Fibroblast of upper back skin (primary cell): ENCODE measurements at places on chromosomes 3 and 15.

DNA sequence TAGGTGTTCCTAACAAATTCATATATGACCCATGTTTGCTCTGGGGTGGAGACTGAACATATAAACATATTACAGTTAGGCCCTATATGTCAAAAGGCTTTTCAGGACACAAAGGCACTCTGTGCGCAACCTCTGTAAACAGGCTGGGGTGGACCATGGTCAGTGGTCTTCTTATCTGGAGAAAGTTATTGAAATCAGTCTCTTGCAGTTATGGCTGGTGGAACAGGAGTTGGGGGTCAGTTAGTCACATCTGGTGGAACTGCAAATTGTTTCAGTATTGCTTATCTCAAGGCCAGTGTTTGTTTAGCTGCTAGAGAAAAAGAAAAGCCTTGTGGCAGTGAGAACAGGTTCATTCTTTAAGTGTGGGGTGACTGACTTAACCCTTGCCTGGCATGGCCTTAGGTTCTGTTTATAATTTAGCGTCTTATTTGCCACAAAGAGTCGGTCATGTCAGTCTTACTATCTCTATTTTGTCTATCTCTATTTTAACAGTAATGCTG, 5.9 kb upstream of the GP9 start:
- DNase-seq: no peak

GRCh38 chr3:120192159-120192558, 92.9 kb downstream of the GPR156 start:
- DNase-seq: peak; percentile 72

- no peak for DNase-seq
Measured at GRCh38 chr3:45962033-45962432, 18.8 kb downstream of the CXCR6 start.

DNA sequence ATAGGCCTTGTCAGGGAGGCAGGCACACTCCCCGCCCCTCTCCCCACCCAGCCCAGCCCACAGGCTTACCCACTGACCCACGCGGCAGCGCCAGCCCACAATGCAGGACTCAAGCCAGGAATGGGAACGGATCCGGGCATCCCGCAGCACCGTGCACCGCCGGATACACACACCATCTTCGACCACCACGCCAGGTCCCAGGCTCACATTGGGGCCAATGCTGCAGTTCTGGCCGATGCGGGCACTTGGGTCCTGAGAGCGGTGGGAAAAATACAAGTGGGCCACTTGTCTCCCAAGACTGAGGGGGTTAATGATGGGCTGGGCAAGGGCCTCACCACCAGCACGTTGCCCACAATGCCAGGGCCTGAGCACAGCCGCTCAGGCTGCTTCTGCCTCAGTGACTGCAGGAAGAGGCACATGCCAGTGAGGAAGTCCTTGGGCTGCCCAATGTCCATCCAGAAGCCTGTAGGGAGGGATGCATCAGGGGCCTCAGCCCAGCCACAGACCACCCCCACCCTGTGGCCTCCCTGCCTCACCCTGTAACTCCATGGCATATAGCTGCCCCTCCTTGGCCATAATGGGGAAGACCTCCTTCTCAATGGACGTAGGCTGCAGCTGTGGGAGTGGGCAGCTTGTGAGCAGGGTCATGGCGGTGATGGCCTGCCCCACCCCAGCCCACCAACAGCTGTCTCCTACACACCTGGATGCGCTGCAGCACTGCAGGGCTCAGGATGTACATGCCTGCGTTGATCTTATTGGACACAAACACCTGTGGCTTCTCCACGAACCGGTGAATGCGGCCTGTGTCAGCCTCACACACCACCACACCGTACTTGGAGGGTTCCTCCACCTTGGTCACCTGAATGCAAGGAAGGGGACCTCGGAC, 1.6 kb downstream of the GMPPB start:
- DNase-seq: no peak

DNA sequence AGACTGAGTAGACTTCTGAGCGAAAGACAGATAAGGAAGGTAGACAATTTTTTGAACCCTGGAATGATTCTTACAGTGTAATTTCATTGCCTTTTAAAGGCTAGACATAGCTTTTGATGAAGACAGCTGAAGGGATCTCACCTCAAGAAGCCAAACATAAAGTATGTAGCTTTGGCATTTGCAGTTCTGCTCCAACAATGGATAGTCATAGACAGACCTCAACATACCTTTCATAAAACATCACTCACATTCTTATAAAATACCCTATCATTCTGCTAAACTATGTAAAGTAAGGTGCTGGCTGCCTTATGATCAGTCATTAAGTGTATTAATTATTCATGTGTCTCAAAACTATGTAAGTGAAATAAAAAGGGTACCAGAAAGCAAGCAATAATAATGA, 70.0 kb downstream of the UBE3A start:
- peak; percentile 69 for DNase-seq
